Fibroblast of skin of scalp (primary cell): ENCODE measurements at places on chromosomes 1 and 21.

DNA sequence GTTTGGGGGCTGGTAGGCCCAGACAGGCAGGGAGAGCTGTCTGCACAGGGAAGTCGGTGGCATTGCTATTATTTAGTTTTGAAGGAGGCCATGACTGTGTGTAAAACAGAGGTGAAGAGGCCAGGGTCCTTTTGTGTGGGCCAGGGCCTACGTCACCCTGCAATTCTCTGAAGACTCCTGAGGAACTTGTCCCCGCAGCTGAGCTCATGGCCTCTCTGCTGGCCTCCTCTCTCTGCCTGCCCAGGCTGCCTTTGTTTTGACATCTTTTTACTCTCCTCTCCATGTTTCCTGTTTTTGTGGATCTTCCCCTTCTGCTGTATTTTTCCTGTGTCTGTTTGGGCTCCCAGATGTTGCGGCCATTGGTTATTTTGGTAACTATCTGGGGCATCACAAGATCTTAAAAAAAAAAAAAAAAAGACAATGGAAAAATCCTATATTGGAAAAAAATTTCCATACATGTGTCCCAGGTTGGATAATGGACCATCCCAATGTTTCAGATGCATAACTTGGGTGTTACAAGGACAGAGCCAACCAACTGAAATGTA, 280.7 kb downstream of the RPS6KC1 start:
- no peak for DNase-seq

DNA sequence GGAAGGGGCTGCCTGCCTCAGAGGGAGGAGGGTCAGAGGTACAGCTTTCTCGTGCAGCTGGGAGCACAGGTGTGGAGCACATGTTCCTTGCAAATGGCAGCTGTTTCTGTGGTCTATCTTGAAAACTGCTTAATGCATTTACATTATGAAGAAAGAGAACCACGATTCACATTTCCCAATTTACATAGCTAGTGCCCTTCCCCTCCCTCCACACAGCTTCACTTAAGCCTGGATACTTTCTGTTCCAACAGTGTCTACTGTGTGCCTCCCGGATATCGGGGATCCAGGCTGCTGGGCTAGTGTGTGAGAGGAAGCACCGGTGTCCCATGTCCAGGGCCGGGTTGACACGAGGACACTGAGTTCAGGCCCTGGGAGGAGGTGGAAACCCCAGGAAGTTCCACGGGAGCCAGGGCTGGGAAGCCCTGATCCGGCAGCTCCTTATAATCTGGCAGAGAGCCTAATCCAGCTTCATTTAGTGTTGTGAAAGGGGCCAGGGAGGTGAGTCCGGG, 31.6 kb downstream of the TMCC2 start:
- no peak for DNase-seq

DNA sequence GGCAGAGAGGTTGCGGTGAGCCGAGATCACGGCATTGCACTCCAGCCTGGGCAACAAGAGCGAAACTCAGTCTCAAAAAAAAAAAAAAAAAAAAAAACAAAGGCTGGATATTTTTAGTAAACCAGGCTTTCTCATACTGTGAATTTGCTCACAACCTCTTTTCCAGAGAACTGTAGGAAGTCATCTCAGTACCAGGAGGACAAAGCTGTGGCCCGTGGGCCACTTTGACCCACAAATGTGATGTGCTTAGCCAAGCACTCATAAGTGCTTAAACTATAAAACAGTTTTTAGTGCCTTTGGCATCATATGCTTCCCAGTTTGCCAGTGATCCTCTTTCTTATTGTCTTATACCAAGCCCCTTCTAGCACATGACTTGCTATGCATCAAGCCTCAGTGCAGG, 46.5 kb downstream of the RNF11 start:
- DNase-seq: no peak

DNA sequence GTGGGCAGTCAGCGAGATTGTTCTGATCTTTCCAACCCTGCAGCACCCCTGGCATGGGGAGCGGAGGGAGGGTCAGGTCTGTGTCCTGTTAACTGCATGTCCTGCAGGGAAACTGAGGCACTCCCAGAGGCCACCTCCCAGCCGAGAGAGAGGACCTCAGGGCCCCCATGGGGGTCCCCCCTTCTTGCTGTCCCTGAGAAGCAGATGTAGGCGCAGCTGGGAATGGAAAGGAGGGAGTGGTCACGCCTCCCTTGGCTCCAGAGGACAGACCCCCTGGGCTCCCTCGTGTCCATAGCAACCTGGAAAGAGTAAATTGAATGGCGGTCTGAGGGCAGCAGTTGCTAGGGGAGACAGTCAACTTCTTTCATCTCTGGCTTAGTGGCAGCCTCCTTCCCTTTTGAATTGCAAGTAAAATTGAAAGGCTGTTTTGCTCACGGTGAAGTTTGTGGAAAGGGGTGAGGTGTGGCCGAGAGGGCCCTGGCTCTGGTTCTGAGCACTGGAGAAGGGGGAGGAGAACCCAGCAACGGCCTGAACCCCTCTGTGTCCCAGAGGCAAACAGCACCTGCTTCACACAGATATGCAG, 4.9 kb downstream of the CROCC start:
- peak; percentile 47 for DNase-seq

- peak; percentile 43 for DNase-seq
These were observed 917 bp downstream of the MEX3A start for GRCh38 chr1:156081180-156081916.

- no peak for DNase-seq
These were observed 731.6 kb upstream of the ADGRL4 start for GRCh38 chr1:79738101-79738500.

DNA sequence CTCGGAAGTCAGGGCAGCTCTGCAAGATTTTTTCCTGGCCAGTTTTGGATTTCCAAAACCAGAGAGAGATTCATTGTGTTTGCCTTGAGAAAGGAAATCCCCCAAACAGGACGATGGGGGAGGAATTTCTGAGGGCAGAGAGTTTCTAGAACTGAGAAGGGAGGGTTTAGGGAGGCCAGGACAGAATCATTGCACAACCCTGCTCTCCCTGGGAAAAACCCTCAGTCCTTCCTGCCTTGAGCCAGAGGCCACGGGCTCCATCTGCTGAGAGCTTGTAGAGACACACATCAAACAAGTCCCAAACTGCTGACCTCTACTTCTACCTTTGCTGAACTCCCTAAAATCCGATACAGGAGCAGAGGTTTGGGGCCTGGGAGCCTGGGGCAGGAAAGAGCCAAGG, 99.7 kb downstream of the NMNAT2 start:
- DNase-seq: peak; percentile 87

- no peak for DNase-seq
These were observed 14.9 kb downstream of the APCS start for GRCh38 chr1:159602501-159602999.

- no peak for DNase-seq
These were observed 984.2 kb downstream of the AMY1C start for GRCh38 chr1:104733866-104734265.
